ENCODE measurements at places on chromosomes 7 and 10. TPM values are rescaled to one million over a fixed set of nuclear protein-coding genes. Genes with fewer than 3 reads are reported as not detected.

AS3MT gene
- 1.4 TPM for total RNA-seq

CDK1 gene
- total RNA-seq: 337 TPM

SPDYE16 gene
- not detected for total RNA-seq

TMEM236 gene
- total RNA-seq: not detected

CARD11 gene
- 0.12 TPM for total RNA-seq

TRIM50 gene
- total RNA-seq: not detected

MOGAT3 gene
- not detected for total RNA-seq

MEST gene
- total RNA-seq: 4.6 TPM

GSTO2 gene
- 16.6 TPM for total RNA-seq

ZNF316 gene
- 20.2 TPM for total RNA-seq

LBX1 gene
- 17.5 TPM for total RNA-seq

MYL10 gene
- 0.17 TPM for total RNA-seq

HTRA1 gene
- 4.5 TPM for total RNA-seq

CPN1 gene
- not detected for total RNA-seq

TEX47 gene
- not detected for total RNA-seq

TRIL gene
- total RNA-seq: not detected

GDF2 gene
- not detected for total RNA-seq

FRMPD2 gene
- 0.43 TPM for total RNA-seq

OR6V1 gene
- total RNA-seq: not detected

PCGF5 gene
- 0.07 TPM for total RNA-seq

NEUROD6 gene
- total RNA-seq: not detected

NUDCD3 gene
- 9.0 TPM for total RNA-seq

CASTOR2 gene
- total RNA-seq: 4.0 TPM

JAZF1 gene
- total RNA-seq: not detected

ASB10 gene
- not detected for total RNA-seq

IFIT1B gene
- total RNA-seq: not detected

PKD1L1 gene
- total RNA-seq: 0.14 TPM

TUBAL3 gene
- total RNA-seq: not detected

MINDY4 gene
- total RNA-seq: 7.5 TPM

IKZF1 gene
- total RNA-seq: not detected

MCM10 gene
- 27.9 TPM for total RNA-seq

CTAGE4 gene
- total RNA-seq: not detected

ADGRA1 gene
- total RNA-seq: not detected

GIMAP4 gene
- total RNA-seq: not detected

C10orf105 gene
- not detected for total RNA-seq

All from G401 (cell line).